ENCODE measurements at places on chromosomes 5 and 9.

- no peak for DNase-seq
Measured at GRCh38 chr5:111173476-111173875, 50.7 kb upstream of the CAMK4 start.

- no peak for DNase-seq
Measured at GRCh38 chr5:75361310-75361709, 24.3 kb downstream of the HMGCR start.

GRCh38 chr9:132589148-132590036, 7.0 kb downstream of the BARHL1 start:
- no peak for DNase-seq

DNA sequence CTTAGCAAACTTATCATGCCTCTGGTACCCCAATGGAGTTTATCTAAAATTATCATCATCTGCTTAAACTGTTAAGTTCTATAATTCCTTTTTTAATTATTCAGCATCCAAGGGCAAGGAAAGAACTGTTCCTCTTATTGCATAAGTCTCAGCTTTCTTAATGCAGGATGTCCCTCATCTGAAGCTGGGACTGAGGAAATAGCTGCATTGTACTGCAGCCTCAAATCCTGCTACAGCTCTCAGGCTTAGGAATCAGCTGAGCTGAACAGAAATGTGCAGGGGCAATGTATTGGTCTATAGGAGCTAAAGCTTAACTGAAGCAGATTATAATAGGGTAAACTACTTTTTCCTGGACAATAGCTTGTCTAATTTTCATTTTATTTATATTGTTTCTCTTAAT, 48.0 kb downstream of the HAPLN1 start:
- DNase-seq, result no peak

GRCh38 chr5:175640106-175640775, 17.6 kb upstream of the HRH2 start:
- DNase-seq, result no peak

GRCh38 chr9:95609426-95609825, 92.7 kb upstream of the PTCH1 start:
- no peak for DNase-seq

- DNase-seq, result no peak
Measured at GRCh38 chr9:106076711-106077110, 382.4 kb downstream of the TMEM38B start.

DNA sequence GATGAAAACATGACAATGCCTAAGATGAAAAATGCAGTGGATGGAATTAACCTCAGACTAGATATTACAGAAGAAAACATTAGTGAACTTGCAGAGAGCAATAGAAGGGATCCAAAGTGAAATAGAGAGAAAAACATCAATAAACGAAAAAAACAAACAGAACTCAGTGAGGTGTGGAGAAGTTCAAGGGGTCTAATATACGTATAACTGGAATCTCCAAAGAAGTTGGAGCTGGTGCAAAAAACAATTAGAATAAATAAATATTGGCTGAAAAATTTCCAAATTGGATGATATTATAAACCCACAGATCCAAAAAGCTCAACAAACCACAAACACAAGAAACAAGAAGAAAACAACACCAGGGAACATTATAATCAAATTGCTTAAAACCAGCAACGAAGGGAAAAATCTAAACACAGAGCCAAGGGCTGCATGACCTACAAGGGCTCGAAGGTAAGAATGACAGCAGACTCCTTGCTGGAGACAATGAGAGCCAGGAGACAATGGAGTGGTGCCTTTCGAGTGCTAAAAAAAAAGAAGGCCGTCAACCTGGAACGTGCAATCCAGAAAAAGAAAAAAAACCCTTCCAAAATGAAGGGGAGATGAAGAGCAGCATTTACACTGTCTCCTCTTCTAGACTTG, 11.8 kb downstream of the FAM163B start:
- DNase-seq, result no peak

All from stimulated activated CD8-positive, alpha-beta memory T cell treated with anti-CD3 and anti-CD28 coated beads, Interleukin-2, amount 100 ng/mL, for 1 hour (primary cell).